ENCODE measurements at places on chromosomes 3 and 15.
A peak's percentile ranks its signal among the peaks of the same experiment; 100 is the strongest.

DNA sequence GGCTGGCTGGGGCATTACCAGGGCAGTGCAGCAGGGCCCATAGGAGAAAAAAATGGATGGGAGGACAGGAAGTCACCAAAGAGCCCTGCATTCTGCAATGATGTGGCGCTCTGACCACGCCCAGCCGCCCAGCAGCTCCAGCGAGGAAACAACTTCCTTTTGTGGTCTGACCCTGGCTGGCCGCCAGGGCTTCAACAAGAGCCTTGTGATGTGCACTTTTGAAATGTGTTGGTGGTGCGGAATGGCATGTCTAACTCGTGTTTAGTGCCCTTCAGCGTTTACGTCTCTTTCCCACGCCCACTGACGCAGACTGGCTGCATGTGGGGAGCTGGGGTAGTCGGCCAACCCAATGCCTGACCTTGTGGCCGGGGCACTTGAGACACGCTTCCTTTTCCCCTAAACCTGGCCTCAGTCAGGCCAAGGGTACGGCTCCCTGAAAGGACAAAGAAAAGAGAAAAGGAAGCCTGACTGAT lies 81.9 kb upstream of the CTNNB1 start:
- peak; percentile 80 for DNase-seq

GRCh38 chr3:57961177-57961827 lies 46.9 kb upstream of the FLNB start:
- no peak for DNase-seq

GRCh38 chr3:114764056-114764492 lies 383.0 kb downstream of the ZBTB20 start:
- DNase-seq, result no peak

DNA sequence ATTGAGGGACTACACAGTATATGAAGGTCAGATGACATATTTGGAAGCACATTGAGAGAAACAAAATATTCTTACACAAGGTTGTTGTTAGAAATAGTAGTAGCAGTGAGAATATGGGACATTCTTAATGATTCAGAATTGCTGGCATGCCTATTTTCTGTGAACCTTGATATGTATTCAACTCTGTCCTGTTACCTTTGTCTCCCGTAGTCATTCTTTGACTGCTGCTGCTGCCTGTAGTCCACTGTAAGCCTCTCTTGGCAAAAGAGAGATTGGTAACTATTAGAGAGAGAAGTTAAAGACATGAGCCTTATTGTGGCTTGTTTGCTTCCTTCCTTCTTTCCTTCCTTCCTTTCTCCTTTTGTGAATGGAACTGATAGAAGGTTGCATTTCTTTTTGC lies 64.5 kb downstream of the TCF12 start:
- no peak for DNase-seq

DNA sequence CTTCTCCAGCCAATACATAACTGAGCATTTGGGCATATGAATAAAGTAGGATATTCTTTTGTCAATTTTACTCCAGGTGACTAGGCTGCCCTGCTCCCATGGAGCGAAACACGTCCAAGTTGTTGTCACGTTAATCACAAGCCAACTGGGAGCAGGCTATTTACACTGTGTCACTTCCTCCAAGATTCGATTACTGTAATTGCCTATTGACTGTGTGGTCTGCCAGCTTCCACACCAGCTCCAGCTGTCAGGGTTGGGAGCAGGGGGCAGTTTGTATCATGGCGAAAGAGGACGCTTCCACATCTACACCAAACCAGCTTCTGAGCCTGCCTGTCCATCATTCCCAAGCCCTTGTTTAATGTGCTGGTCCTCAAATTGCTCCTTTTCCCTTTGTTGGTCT lies 89.2 kb upstream of the RORA start:
- DNase-seq, result no peak

DNA sequence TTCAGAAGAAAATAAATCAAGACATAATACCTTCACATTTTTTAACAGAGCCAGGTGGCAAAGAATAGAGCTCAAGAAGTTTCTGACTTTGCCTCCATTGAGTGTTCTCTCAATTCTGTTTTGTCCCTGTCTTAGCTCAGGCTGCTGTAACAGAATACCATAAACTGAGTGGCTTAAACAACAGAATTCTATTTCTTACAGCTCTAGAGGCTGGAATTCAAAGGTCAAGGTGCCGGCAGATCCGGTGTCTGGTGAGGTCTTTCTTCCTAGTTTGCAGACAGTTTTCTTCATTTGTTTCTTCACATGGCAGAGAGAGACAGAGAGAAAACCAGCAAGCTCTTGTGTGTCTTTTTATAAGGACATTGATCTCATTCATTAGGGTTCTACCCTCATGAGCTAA lies 25.6 kb downstream of the IQCH start:
- DNase-seq, result no peak

- DNase-seq, result no peak
Measured at GRCh38 chr3:116749388-116749787, 39.8 kb downstream of the TUSC7 start.

GRCh38 chr3:124263168-124263567 lies 271.2 kb upstream of the ROPN1 start:
- no peak for DNase-seq

DNA sequence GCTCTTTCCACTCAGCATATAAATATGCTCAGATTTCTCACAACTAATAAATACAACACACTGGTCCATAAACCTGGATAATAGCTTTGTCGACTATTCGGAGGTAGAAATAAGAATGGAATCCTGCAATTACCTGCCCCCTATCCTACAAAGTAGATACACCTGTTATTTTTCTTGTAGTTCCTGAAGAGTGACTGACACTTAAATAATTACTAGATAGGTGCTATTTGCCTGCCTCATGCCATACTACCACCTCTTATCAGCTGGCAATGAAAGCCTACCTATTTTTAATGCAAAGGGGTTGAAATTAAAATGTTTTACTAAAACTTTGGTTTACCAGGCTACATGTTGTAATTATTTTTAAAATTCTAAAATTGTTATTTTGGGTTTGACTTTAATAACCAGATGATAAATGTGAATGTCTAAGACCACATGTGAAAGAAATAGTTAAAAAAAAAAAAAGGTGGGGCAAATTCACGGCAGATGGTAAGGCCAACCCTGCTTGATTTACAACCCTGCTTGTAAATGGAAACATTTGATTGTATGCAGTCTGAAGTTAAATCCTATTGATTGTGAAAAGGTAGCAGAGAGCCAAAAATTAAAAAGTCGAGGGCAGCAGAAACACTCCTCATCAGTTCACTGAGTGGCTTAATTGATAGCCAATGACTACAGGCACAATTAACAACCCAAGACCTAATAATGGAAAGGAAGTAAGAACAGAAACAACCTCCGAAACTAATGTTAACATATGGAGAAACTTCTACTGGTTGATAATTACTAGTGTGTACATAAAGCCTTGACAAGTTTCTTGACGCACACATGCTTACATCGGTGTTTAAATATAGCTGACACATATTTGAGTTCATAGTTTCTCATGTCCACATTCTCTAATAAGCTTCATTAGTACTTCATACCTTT lies 8.9 kb downstream of the PEAK1 start:
- no peak for DNase-seq

DNA sequence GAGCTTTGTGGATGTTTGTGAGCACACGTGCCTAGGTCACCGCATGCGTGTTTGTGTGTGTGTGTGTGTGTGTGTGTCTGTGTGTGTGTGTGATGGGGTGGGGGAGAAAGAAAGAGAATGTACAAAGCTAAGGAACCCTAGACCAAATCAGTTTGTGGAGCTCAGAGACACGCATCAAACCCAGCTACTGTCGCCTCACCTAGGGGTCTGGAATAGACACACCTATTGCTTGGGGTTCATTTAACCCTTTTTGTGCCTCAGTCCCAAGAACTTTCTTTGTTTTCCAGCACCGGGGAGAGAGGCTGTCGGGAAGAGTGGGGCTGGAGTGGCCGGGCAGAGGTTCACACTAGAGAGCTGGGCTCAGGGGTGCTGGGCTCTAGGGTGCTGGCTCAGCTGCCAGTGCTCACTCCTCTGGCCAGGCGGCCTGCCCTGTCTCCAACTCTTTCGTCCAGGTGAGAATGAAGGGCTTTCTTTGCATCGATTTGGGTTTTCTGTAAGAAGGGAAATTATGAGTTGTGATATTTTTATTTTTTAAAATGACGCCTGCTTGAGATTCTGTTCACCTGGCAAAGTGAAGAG lies 221.6 kb downstream of the MEIS2 start:
- no peak for DNase-seq

GRCh38 chr15:40749151-40749630 lies 5.9 kb downstream of the RMDN3 start:
- DNase-seq, result no peak

DNA sequence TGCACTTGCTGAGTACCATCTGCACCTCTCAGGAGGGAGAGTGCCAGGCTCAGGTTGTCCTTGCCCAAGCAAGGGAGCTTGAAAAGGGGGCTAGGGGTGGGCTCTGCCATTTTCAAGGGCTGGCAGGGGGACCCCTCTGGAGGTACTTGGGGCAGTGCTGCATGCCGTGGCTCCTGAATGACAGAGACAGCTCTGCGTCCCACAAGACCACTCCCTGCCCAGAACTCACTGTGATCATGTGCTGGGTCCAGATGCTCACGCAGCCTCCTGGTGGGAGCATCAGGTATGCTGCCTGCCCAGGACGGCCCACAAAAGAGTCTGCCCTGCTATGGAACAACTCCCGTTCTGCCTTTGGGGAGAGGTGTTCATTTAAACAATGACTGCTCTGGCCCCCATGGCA lies 165.2 kb downstream of the GOLGA6L4 start:
- no peak for DNase-seq

DNA sequence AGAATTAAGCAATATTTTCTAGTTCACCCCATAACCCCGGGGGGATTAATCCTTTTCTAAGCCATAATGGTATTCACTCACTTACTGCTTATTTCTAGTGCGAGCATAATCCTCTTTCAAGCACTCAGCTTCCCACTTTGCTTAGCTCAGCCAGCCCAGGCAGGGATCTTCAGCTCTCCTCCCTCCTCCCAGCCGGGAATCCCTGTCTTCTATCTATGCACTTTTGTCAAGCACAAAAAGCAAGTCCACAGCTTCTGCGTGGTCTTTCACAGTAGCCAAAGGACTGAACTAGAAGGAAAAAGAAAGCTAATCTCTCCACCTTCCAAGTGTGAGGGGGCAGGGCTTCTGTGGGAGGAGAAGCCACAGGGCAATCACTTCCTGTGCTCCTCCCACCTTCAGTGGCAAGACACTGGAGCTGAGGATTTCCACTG lies 62.8 kb downstream of the PEX5L start:
- DNase-seq, result no peak

DNA sequence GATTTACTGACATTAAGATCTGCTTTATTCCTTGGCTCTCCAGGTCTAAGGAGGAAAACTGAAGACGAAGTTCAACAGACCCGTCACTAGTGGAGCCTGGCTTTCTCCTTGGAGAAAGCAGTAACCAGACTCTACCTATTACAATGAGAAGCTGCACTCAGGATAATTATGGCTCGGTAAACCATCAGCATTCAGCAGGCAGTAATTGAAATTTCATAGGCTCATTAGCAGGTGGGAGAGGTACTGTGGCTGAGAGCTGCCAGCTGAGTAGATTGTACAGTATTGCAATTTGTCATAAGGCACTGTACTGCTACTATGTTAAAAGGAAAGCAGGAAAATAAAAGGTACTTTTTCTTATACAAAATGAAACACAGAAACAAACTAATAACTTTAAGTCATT lies 51.2 kb downstream of the CHAC1 start:
- no peak for DNase-seq

- DNase-seq, result no peak
Measured at GRCh38 chr3:186097663-186098451, 11.0 kb downstream of the ETV5 start.

GRCh38 chr3:131564812-131565211 lies 62.0 kb upstream of the MRPL3 start:
- no peak for DNase-seq

DNA sequence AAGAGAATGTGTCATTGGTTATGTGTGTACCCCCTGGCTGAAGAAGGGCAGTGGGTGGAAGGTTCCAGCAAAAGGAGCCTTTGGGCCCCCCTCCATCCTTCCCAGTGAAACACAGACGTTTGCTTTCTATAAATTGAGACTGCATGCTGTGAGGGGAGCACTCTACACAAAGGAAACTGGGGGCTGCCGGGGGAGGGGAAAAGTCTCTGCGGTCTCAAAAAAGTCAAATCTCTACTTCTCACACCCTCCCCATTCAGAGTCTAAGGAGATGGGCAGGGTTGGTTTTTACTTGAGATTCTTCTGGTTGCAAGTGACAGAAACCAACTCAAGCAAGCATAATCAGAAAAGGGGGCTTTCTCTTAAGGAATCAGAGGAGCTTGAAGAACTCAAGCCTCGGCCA lies 50.1 kb upstream of the TLE3 start:
- DNase-seq, result no peak

DNA sequence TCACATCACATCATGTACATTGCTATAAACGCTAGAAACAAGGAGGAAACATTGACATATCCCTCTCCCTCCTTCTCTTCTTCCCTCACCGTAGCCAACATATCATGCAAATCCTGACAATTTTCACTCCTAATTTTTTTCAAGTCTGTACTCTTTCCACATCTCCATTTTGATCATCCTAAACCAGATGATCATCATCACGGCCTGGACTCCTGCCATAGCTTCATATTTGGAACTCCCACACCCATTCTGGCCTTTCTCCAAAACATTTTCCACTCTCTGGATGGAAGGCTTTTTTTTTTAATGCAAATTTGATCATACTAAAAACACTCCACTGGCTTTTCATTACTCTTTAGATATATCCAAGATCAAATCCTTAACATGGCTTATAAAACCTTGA lies 248.0 kb upstream of the CNTN3 start:
- DNase-seq, result no peak

DNA sequence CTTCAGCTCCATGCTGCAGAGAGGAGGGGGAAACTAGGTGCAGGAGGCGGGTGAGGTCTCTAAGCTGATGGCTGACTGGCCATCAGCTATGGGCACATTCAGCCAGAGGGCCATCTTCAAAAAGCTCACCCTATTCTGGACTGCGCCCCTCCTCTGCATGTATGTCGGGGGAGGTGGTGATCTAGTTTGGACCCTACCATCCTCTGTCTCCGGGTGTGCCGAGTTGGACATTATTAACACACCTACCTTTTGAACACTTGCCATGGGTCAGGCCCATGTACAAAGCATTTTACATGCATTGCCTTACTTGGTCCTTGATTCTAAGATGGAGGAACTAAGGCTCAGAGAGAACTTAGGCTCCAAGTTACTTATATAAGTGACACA lies 1.4 kb downstream of the NISCH start:
- DNase-seq, result no peak

- DNase-seq, result no peak
Measured at GRCh38 chr15:33831646-33832045, 136.7 kb upstream of the CHRM5 start.

- DNase-seq, result no peak
Measured at GRCh38 chr3:6264906-6265305, 596.0 kb upstream of the GRM7 start.

GRCh38 chr3:8660175-8661118 lies 15.8 kb upstream of the SSUH2 start:
- no peak for DNase-seq

DNA sequence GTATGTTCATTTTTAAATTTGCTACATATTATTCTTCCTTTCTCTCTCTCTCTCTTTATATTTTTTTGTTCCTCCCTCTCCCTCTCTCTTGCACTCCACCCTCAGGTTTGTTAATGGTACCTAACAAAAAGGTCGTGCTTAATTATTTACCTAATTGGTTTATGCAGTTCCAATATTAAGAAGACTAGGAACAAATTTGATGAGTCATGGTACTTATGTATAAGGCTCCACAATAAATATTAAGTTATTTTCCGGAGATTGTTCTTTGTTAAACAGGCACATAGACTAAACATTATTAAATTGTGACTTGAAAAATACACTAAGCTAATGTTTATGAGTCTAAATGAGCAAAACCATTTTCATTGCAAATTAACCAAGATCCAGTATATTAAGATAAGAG lies 1200.8 kb upstream of the ALCAM start:
- DNase-seq, result no peak

All from stimulated activated CD4-positive, alpha-beta T cell treated with anti-CD3 and anti-CD28 coated beads, Interleukin-15, amount 100 ng/mL, for 48 hours (primary cell).